ENCODE measurements at places on chromosomes 3 and 15.

GRCh38 chr3:87158823-87159222, 68.3 kb upstream of the CHMP2B start:
- DNase-seq, result no peak

GRCh38 chr3:184566441-184567414, 5.1 kb downstream of the EPHB3 start:
- DNase-seq, result no peak

DNA sequence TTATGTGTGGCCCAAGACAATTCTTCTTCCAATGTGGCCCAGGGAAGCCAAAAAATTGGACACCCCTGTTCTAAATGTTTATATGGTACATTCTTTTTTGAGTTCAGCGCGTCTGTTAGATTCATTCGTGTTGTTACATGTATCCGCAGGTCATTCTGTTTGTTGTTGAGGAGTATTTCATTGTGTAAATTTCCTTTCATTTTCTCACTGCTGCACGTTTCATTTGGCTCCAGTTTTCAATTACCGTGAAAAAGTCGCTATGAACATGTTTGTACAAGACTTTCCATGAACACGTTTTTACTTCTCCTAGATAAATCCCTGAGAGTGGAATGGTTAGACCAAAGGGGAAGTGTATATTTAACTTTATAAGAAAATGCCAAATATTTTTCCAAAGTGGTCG, 7.5 kb upstream of the OPA1 start:
- DNase-seq, result no peak

GRCh38 chr15:91882858-91883586, 29.5 kb downstream of the SLCO3A1 start:
- no peak for DNase-seq

GRCh38 chr3:86418861-86419260, 572.1 kb downstream of the VGLL3 start:
- DNase-seq, result no peak
